Aorta (tissue), 5 donors: ENCODE measurements at places on chromosomes 5 and 9. TPM values are rescaled to one million over a fixed set of nuclear protein-coding genes. Genes with fewer than 3 reads are reported as not detected.

MRPS27 gene
- 32.4 TPM for polyA plus RNA-seq

CCDC192 gene
- not detected for polyA plus RNA-seq

RETREG1 gene
- polyA plus RNA-seq = 1.8 TPM

C5orf58 gene
- polyA plus RNA-seq = not detected

PCDHAC2 gene
- polyA plus RNA-seq = 0.49 TPM

RORB gene
- polyA plus RNA-seq = 0.25 TPM

RASGEF1C gene
- not detected for polyA plus RNA-seq

SLC27A6 gene
- not detected for polyA plus RNA-seq

OLFML2A gene
- 0.20 TPM for polyA plus RNA-seq

AKNA gene
- 11.9 TPM for polyA plus RNA-seq

BTNL3 gene
- polyA plus RNA-seq = 6.5 TPM

DNA sequence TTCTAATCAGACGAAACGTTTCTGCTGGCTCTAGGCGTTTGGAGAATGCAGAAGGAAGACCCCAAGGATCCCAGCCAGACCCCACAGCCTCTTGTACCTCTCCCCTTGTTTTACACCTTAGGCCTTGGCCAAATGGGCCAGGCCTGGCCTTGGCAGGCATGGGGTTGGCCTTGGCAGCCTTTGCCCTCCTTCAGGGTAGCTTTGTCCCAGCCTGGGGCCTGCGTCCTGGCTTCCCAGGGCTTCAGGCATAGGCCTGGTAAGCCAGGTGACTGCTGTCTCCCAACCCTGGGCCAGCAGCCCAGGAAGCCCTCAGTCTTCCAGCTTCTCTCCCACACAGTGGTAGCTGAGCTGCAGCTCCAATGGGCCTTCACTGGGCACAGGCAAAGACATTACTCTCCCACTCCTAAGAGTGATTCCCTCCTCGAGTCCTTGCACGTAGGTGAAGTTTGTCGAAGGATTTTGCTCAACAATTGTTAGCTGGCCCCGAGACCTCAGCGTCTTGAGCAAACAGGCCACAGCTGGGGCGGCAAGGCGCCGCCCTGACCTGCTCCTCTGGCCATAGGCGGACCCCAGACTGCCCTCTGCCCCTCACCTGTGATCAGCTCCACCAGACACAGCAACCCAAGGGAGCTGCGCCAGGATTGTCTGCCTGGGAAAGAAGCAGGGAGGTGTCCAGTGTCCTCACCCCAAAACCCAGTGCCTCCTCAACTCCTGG lies 1.1 kb upstream of the PITX1 start:
- DNase-seq = no peak

DNA sequence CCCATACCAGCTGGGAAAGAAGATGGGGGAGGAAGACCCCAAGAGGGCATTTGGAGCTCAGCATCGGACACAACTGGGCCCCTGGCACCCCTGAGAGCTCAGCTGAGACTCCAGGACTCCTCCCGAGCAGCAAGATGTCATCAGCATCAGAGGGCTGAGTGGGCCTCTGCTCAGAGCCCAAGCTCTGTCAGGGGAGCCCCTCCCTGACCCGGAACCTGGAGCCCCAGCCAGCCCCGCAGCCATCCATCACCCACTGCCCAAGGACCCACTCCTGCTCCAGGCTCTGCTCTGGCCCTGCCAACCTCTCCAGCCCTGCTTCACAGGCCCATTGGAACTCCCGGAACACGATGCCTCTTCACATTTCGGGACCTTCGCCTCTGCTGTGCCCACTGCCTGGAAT lies 9.8 kb downstream of the NR5A1 start:
- DNase-seq = no peak

DNA sequence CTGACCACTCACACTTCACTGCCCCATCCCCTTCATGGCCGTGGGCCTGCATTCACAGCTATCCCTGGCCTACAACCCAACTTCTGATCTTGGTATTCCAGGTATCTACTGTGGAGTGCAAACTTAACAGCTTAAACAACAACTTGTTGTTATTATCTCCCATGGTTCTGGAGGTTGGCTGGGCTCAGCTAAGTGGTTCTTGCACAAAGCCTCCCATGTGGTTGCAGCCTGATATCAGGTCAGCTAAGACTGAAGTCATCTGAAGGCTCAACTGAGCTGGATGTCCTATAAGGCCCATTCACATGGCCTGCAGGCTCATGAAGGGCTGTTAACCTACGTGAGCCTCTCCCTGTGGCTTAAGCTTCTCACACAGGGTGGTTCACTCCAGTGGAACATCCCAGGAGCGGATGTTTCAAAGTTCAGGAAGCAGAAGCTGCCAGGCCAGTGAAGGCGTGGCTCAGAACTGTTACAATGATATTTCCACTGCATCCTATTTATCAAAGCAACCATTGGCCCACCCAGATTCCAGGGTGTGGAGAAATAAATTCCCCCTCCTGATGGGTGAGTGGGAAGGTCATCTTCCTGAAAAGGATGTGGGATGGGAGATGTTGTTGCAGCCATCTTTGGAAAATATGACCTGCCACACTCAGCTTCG lies 30.0 kb upstream of the TRIO start:
- no peak for DNase-seq

- no peak for DNase-seq
These were observed 32.7 kb upstream of the TXNDC8 start for GRCh38 chr9:110370315-110370714.

GRCh38 chr5:102114525-102115069 lies 181.5 kb downstream of the SLCO4C1 start:
- DNase-seq = no peak

DNA sequence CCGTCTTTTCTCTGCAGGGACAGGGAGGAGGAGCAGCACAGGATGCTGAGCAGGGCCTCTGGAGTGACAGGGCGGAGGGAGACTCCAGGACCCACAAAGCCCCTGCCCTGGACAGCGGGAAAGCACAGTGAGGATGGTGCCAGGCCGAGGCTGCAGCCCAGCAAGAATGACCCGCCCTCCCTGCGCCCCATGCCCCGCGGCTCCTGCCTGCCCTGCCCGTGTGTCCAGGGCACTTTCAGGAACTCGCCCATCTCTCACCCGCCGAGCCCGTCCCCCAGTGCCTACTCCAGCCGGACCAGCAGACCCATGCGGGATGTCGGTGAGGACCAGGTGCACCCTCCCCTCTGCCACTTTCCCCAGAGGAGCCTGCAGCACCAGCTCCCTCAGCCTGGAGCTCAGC lies 9.1 kb upstream of the EXOC3 start:
- DNase-seq = peak; percentile 21

DNA sequence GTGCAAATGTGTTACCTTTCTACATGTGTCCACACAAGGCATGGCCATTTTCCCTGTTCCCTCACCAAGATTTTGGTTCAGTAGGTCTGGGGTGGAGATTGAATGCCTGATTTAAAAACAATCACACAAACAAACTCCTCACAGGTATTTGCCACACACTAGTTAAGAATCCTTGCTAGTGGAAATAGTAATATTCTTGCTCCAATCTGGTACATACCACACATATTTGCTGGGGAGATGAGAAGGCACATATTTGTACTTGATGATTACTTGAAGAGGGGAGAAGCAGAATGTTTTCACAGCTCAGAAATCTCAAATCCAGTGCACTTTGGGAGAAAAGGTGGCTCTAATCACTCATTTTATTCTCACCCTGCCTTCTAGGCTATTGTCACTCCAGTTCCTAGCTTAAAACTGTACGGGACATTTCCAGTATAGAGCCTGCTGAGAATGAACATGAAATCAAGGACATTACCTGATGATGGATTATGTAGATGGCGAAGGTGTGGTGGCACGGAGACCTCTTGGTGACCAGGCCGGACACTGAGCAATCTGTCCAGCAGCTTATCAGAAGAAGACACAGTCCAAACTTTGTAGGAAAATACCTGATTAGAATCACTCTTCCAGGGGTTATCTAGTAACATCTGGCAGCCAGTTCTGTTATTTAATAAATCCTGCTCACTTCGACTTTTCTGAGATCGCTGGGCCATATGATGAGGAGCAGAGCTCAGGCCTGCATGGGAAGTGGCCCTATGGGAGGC lies 116.1 kb upstream of the IL6ST start:
- no peak for DNase-seq

DNA sequence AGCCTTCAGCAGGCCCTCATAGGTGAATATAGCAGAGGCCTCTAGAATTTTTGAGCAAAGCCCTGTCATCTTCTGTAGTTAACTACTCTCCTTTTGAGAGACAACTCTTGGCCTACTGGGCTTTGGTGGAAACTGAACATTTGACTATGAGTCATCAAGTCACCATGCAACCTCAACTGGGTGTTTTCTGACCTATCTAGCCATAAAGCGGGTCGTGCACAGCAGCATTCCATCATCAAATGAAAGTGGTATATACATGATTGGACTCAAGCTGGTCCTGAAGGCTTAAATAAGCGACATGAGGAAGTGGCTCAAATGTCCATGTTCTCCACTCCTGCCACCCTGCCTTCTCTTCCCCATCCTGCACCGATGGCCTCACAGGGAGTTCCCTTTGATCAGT lies 1115.5 kb downstream of the TAF11L14 start:
- no peak for DNase-seq

DNA sequence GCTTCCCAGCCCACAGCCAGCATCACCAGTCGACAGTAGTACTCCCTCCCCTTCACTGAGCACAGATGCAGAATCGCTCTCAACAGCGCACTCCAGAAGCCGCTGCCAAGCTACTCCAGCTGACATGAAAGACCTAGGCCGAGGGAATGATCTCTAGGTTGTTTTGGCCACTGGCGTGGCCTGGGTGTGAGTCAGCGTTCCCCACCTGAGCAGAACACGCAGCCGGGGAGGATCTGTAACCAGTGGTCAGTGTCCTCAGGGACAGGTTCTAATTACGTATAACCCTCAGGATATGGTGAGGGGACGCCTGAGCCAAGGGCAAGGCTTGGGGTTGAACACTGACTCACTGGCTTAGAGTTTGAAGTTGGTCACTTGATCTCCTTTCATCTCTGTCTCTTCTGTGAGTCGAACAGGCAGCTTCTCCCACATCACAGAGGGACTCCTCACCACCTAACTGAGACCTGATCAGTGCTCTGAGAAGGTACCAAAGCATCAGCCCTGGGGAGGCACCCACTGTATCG lies 76.9 kb upstream of the IL17B start:
- DNase-seq = no peak

- DNase-seq = peak; percentile 55
These were observed 32.6 kb upstream of the PRRC2B start for GRCh38 chr9:131361202-131361833.

DNA sequence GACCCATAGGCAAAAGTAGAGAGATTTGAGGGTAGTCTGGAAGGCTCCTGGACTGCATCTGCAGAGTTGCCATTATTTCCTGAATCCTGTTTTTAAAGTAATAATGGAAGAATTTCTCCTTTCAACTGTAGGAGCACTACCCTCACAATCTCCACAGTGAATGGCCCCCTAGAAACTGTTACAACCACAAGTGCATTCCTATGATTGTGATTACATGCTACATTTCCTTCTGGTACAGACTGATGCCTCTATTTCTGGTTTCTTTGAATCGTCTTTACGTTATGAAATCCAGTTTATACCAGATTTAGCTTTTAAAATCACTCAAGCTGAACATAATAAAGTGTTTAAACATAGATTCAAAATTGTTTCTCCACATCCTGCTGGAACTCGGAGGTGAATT lies 49.4 kb downstream of the FRMPD1 start:
- no peak for DNase-seq

- DNase-seq = no peak
These were observed 17.3 kb downstream of the CSF1R start for GRCh38 chr5:150068961-150069645.

GRCh38 chr9:76399856-76400255 lies 5.6 kb upstream of the RFK start:
- no peak for DNase-seq

GRCh38 chr9:124774129-124774978 lies 2.6 kb upstream of the OLFML2A start:
- DNase-seq = peak; percentile 94

DNA sequence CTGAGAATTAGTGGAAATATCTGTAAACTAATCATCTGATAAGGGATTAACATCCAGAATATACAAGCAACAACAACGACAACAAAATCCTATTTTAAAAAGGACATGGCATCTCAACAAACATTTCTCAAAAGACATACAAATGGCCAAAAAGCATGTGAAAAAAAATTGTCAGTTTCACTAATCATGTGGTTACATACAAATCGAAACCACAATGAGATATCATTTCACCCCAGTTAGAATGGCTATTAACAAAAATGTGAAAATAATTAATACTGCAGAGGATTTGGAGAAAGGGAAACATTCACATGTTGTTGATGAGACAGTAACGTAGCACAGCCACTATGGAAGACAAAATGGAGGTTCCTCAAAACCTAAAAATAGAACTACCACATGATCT lies 69.5 kb downstream of the ERP44 start:
- no peak for DNase-seq

- no peak for DNase-seq
These were observed 46.5 kb downstream of the EPB41L4A start for GRCh38 chr5:112372543-112372942.

- peak; percentile 37 for DNase-seq
These were observed 293.4 kb upstream of the PTGER4 start for GRCh38 chr5:40386289-40386688.

- DNase-seq = no peak
These were observed 43.1 kb downstream of the LHX2 start for GRCh38 chr9:124054582-124055227.
